Activated CD4-positive, alpha-beta T cell treated with anti-CD3 and anti-CD28 coated beads, Interleukin-2, Interleukin-6, amounts not matched to agents 100 ng/mL and 50 ng/mL, durations not matched to agents 16 hours and 8 hours (primary cell): ENCODE measurements at places on chromosomes 7 and 10.

GRCh38 chr7:55084307-55084706, 65.5 kb downstream of the EGFR start:
- no peak for DNase-seq

- DNase-seq = no peak
Measured at GRCh38 chr7:153859239-153859638, 193.0 kb upstream of the DPP6 start.

GRCh38 chr10:92972066-92972870, 88.3 kb upstream of the CYP26C1 start:
- no peak for DNase-seq

- DNase-seq = peak; percentile 7
Measured at GRCh38 chr10:89609833-89610346, 35.2 kb downstream of the PANK1 start.

GRCh38 chr7:142799437-142799835, 28.7 kb downstream of the PRSS2 start:
- DNase-seq = no peak
